Spinal cord (tissue), 10 donors: ENCODE measurements at places on chromosomes 5 and 9.

DNA sequence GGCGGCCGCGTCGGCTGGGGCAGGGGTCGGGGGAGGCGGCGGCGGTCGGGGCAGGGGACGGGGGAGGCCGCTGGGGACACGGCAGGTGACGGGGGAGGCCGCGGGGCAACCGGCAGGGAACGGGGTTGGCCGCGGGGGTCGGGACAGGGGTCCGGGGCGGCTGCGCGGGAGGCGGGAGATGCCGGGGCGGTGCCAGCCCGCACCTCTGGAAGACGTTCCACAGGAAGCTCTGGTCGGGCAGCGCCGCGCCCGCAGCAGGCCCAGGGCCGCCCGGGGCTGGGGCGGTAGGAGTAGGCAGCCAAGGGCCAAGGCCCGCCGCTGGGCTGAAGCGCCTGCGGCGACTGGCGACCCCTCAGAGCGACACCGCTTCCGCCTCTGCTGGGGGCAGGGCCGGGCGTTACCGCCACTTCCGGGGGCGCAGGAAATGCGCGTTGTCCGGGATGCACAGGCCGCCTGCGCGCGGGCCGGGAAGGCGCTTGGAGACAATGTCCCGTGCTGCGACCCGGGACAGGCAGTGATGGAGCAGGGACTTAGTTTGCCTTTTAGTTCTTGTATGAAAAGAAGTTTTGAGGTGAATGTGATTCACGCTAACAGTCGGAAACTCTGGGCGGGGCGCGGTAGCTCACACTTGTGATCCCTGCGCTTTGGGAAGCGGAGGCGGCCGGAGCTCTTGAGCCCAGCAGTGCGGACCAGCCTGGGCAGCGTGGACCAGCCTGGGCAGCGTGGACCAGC lies 110.0 kb upstream of the LPCAT1 start:
- DNase-seq: peak; percentile 62

GRCh38 chr5:109901628-109901981 lies 211.9 kb downstream of the MAN2A1 start:
- no peak for DNase-seq

- DNase-seq: no peak
Measured at GRCh38 chr9:134024214-134024792, 978 bp upstream of the BRD3OS start.

GRCh38 chr9:126763130-126763764 lies 41.6 kb upstream of the ZBTB43 start:
- no peak for DNase-seq

DNA sequence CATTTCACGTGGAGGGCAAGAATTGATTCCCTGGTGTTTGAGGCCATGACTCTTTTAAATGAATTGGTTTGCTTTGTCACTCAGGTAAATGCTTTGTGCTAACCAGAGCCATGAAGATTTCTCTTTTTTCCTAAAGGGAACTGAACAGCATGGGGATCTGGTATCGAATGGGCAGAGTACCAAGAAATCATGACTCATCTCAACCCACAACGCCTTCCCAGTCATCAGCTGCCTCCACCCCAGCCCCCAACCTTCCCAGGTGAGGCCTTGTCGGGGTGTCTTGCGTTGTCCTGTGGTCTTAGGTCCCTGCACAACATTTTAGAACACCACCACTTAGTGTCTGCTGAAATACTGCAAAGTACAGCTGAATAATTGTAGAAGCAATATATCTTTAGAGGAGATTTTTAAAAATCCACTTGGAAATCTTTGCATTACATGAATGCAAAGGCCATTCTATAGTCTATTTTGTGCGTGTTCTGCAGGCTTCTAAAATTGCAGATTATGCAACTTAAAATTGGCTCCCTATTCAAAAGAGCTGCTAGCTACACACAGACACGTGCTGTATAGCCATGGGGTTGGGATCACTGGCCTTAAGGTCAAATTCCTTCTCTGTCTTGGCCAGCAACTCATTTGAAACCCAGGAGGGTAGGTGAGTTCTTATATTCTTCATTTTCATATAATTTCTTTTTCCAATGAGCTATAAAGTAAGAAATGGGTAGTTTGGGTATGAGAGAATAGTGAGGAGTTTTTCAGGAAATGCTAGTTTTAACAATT lies 69.0 kb downstream of the MVB12B start:
- no peak for DNase-seq

GRCh38 chr9:99588299-99588698 lies 233.4 kb upstream of the NR4A3 start:
- no peak for DNase-seq
